ENCODE measurements at places on chromosomes 3 and 15.

GRCh38 chr3:132326251-132326650 is 9.0 kb downstream of the ACP3 start:
- no peak for DNase-seq

GRCh38 chr3:16455001-16455400 is 58.5 kb downstream of the RFTN1 start:
- no peak for DNase-seq

- DNase-seq = no peak
These were observed 12.0 kb upstream of the IQSEC1 start for GRCh38 chr3:13085081-13085845.

- DNase-seq = no peak
These were observed 139.0 kb upstream of the CGNL1 start for GRCh38 chr15:57237301-57237642.

Data from activated CD8-positive, alpha-beta memory T cell treated with anti-CD3 and anti-CD28 coated beads, Interleukin-2, amount 10 ng/mL, durations not matched to agents 7 days and 5 days (primary cell).